NCI-H1694 (cell line): ENCODE measurements at places on chromosomes 6 and 20.

DNA sequence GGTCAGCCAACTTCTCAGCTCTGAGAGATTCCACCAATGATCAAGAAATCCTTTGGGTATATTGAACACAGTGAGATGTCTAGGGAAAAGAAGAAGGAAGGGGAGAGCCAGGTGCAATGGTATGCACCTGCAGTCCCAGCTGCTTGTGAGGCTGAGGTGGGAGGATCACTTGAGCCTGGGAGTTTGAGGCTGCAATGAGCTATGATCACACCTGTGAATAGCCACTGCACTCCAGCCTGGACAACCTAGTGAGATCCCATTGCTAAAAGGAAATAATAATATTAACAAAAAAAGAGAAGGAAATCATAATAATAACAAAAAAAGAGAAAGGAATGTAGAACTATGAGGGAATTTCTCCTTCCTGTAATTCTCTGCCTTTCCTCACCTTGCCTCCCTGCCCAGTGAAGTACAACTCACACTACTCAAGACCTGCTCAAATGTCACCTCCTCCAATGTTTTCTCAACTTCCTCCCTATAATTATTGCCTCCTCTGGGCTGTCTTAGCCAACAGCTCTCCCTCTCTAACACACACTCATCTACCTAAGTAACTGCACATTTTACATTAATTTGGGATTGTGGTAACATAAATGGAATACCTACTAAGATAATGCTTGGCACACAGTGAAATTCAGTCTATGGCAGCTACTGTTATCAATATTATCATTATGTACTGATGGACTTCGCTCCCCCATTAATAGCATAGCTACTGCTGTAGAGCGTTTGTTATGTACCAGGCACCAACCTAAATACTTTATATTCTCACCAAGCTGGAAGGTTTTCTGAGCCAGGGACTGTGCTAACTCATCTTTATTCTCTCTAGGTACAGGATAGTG lies 103.6 kb downstream of the KIF13A start:
- DNase-seq, result no peak

- no peak for DNase-seq
Observed at GRCh38 chr6:118844915-118845314, 49.0 kb upstream of the ASF1A start.

DNA sequence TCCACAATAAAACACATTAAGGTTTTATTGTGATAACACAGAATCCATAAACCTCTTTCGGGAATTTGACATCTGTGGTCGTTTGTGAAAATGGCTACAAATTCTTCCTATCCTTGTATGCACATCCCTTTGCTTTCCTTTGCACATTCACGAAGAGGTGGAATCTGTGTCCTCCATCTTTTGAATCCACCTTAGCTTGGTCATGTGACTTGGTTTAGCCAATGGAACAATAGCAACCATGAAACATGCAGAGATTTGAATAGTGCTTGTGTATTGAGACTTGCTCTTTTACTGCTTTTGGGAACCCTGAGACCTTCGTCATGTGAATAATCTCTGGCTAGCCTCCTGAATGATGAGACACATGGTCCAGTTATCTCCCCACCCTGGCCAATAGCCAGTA lies 49.7 kb upstream of the NOP56 start:
- no peak for DNase-seq

DNA sequence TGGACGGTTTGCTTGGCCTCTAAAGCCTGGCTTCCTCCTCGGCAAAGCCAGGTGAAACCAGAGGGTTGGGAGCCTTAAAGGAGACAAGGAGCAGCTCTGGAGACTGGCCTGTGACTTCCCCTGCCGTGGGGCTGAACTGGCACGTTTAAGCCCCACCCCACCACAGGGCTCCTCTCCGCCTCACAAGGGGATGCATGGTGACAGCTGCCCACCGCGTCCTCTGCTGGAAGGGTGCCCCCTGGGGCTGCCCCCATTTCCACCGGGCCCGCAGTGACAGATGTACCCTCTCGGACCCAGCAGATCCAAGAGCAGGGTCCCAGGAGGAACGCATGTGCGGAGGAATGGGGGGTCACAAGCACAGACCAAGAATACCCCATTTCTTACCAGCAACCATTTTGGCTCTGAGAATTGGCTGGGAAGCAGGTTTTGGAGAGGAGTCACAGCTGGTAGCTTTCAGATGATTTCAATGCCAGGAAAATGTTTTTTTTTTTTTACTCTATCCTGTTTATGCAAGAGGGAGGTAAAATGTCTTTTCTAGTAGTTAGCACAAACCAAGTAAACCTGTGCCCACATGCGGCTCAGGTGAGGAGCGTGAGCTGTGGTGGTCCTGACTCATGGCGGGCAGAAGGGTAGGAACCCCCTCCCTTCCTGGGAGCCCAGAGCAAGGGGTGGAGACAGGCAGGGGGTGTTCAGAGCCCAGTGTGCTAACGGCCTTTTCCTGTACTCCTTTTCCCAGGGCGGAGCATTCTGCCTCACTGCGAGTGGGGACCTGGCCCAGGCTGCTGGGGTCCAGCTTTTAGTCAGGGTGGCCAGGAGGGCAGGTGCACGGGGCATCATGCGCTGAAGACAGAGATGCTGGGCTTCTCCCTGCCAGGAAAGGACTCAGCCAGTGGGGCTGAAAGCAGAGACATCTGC lies 33.0 kb downstream of the FRMD1 start:
- peak; percentile 11 for DNase-seq

- no peak for DNase-seq
Observed at GRCh38 chr6:25413207-25413905, 134.2 kb downstream of the CARMIL1 start.

GRCh38 chr20:6231556-6231955 lies 108.7 kb upstream of the FERMT1 start:
- no peak for DNase-seq

- no peak for DNase-seq
Observed at GRCh38 chr6:36604090-36605060, 10.2 kb downstream of the SRSF3 start.
